ENCODE measurements at places on chromosomes 2 and 18.

DNA sequence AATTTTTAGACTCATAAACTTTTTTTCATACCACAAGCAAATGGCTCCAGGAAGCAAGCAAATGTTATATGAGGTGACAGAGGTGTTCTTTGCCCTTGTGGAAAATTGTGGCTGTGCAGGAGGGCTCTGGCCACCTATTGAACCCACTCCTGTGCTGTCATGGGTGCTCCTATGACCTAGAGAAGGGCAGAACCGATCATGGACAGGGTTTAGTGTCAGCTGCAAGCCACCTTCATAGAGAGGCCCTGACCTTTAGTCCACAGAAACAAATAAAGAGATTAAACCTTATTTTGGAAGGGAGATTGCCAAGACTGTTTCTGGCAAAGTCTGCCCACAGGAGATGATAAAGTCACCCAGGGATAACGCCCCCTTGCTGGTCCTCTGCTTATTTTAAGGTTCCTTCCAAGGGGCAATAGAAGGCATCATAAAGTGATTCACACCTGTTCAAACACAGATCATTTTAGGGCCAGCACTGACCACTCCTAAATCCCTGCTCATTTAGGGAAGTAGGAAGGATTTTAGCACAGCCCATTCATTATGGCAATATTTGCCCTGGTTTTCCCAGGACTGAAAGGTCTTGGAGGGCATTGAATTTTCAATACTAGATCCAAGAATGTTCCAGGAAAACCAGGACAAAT is 26.1 kb upstream of the STAT4 start:
- DNase-seq, result no peak

- DNase-seq, result no peak
These were observed 460.5 kb downstream of the ERBB4 start for GRCh38 chr2:212078103-212078502.

DNA sequence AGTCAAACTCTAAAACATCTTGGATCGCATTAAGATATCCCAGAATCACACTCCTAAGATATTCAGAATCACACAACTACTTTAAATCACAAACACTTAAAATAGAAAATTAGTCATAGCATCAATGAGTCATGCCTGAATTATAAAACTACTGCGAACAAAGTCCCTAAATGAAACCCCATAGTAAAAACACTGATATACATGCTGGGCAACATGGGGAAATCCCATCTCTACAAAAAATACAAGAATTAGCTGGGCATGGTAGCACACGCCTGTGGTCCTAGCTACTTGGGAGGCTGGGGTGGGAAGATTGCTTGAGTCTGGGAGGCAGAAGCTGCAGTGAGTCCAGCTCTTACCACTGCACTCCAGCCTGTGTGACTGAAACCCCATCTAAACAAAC is 101.7 kb downstream of the COBLL1 start:
- DNase-seq, result no peak

DNA sequence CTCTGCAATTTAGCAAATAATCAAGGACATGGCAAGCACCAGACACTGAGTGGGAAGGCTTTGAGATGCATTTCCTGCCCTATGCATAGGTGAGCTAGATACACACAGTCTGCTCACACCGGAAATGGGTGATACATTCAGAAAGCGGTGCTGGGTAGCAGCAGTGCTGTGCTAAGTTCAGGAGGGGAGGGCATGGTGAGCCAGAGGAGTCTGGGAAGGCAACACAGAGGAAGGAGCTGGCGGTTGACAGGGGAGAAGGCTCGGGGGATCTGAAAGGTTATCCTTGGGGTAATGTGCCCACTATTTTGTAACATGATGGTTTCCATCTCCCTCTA is 57.4 kb upstream of the EPAS1 start:
- DNase-seq, result peak; percentile 9

DNA sequence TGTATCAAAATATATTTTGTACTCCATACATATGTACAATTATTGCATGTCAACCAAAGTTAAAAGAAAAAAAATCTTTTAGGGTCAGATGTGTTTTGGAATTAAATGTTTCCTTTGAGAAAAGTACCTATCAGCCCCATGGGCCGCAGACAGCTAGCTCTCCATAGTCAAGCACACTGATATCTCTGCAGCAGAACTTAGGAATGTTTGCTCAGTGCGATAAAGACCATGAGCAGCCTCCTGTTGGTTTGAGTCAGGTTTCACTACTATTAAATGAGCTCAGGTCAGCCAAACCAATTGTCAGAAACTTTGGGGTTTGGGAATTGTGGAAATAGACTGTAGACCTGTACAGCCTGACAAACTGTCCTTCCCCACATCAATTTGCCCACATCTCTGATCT is 33.7 kb downstream of the LCT start:
- DNase-seq, result no peak

DNA sequence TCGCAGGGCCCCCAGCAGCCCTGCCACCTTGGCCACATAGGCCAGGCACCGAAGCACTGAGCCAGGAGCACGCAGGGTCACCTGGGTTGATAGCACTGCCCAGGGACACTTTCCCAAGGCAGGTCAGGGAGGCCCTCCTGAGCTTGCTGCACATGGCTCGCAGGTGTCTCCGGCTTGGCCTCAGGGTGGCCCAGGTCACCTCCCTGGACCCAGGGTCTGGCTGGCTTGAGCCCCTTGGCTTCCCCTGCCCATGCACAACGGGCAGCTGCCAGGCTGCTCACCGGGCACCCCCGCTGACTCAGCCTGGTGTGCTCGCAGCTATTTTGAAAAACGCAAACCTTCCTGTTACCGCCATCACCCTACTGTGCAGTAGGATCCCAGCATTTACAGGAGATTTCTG is 502.3 kb downstream of the EIPR1 start:
- no peak for DNase-seq

GRCh38 chr2:38301969-38302702 is 74.9 kb downstream of the ATL2 start:
- DNase-seq, result no peak

- DNase-seq, result no peak
These were observed 240.3 kb downstream of the LRATD1 start for GRCh38 chr2:14872779-14873325.

- no peak for DNase-seq
These were observed 105.9 kb downstream of the TMX3 start for GRCh38 chr18:68608851-68609490.

GRCh38 chr2:99850084-99850710 is 292.2 kb downstream of the AFF3 start:
- DNase-seq, result no peak

DNA sequence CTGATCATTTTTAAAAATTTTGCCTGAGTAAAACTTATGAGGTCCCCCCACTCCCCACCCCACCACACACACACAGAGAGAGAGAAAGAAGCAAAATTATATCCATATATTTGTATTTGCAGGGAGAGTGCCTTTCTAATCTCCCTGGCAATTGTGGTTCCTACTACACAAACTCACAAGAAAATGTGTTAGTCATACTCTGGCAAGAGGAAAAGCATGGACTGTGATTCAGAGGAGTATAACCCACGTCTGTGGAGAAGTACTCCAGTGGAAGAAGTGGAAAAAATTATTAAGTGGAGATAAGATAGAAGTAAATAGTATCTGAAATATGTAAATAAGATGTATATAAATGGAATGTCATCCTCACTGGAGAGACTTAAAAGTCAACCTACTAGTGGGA is 114.0 kb downstream of the DSEL start:
- no peak for DNase-seq

GRCh38 chr2:213861638-213862037 is 549.2 kb upstream of the VWC2L start:
- DNase-seq, result no peak

DNA sequence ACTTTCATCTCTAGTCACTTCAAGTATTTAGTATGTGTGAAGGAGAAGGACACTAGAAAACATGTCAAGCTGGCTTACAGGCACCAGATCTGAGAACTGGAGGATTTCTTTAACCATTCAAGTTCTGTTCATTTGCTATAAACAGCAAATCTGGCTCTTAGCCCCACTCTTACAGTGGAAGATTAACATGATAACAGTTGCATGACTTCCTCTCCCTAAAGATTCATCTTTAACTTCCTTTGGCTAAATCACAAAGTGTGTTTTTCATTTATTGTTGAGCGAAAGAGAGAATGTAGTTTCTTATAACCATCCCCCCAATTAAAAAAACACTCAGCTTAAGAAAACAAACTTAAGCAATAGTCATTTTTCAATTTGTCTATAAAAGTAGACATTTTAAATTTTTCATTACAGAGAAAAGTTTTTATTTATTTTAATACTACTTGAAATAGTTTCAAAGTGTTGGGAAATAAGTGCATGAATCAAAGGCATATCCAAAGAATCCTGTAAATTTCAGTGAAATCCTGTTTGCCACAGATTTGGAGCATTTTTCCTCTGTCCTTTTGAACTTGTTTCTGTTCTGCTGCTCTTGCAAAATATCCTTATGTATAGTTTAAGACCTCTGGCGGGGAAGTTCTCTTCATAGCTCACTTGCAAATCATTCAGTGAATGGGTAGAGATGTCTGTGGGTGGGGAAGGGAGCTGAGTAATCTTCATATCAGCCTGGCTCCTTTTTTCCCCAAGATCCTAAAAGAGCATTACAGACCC is 241.0 kb upstream of the RBBP8 start:
- DNase-seq, result no peak

- no peak for DNase-seq
These were observed 224.2 kb downstream of the GULP1 start for GRCh38 chr2:188515918-188516317.

DNA sequence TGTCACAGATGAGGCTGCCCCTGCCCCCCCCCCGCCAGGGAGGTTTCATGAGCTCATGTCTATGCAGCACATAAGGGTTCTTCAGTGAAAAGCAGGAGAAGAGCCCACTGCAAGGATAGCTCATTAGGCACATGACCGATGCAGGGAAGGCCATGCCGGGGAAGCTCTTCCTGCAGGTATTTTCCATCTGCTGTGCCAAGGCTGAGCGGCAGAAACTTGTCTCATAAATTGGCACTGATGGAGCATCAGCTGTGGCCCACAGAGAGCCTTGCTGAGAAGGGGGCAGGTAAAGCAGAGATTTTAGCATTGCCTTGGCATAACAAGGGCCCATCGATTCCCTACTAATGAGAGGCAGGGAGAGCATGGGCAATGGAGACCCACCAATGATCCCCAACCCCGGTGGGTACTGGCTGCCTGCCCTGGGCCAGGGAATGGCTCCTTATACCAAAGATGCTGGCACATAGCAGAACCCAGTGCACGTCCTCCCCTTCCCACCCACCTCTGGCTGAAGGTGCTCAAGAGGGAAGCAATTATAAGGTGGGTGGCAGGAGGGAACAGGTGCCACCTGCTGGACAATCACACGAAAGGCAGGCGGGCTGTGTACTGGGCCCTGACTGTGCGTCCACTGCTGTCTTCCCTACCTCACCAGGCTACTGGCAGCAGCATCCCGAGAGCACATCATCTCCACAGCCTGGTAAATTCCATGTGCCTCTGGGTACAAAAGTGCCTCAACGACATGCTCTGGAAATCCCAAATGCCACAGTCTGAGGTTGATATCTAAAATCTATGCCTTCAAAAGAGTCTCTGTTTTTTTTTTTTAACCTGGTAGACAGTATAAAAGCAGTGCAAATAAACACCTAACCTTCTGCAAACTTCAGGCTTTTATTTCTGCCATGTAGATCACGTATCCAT is 41.4 kb downstream of the STEAP3 start:
- peak; percentile 65 for DNase-seq

DNA sequence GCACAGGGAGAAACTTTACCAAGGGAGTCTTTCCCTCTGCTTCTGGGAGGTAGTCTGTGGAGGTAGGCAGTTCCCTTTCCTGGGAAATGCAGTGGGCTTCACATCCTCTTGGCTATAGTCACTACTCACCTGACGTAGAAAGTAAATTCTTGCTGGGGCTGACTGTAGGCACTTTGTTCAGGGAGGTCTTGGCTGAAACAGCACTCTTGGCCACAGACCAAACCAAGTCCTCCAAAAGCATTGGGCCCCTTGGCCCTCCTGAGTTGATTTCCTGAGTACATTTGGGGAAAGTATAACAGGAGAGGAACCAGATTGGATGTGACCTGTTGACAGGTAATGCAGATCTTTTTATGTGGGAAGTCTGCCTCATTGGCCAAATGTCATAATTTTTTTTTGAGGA is 108.9 kb downstream of the MGAT5 start:
- no peak for DNase-seq

- DNase-seq, result no peak
These were observed 476.4 kb upstream of the SPHKAP start for GRCh38 chr2:228657807-228658402.

DNA sequence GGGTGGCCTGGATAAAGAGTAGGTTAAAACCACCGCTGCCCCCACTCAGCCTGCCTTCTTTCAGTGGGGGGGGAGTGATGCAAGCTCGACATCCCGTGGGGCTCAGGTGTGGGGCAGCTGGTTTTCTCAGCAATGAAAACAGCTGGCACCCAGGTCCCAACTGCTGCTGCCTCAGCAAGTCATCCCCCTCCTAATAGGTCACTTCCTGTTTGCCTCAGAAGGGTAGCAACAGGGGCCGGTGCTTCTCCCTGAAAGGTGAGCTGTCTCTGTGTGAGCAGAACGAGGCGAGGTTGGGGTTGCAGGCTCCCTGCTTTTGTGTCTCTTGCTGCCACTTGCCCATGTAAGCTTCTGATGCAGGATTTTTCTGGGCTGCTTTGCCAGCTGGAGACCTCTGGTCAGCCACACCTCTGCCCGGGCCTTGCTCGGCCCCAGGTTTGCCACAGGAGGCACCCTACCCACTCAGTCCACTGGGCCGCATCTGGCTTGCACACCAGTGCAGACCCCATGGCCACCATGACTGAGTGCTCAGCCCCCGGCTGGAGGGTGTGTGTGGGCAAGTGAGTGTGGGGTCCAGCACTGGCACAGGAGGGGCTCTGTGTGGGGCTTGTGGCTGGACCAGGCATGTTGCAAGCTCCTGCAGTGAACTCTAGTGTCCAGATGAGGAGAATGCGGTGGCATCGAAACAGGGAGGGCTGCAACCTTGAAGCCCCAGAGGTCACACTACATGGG is 11.5 kb upstream of the ASB1 start:
- DNase-seq, result no peak

DNA sequence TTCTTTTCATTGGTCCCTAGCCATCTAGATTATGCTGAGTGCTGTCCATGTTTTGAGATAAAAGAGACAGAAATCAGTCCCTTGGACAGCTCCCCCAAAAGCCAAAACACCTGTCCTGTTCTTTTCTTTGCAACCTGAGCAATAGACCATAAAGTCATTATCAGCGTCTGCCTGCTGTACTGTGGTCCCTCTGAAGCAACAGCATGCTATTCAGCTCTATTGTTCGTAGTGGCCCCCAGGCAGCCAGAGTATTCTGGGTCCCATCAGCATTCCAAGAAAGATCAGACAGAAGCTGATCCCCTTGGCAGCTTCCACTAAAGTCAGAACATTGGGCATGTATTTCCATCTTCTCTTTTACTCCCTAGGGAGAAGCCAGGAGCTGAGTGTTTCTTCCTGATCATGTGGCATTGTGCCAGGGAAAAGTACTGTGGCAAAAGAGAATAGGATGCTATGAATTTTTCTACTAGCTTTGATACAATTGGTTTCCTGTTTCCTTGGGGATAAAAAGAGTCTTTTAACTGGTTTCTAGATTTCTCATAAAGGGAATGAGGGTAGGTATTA is 33.6 kb upstream of the ZSWIM2 start:
- DNase-seq, result no peak

- DNase-seq, result no peak
These were observed 170.5 kb downstream of the ANKRD44 start for GRCh38 chr2:197140045-197140444.

All from GM18507 (cell line).